Bladder microvascular endothelial cell (primary cell): ENCODE measurements at places on chromosomes 3 and 15. TPM values are rescaled to one million over a fixed set of nuclear protein-coding genes. Genes with fewer than 3 reads are reported as not detected.

Gene RYK
- total RNA-seq = 52.6 and 111 TPM in 2 replicates

Gene FBXL22
- total RNA-seq = 0.16 TPM in 1 of 2 replicates, not detected in the other

Gene GOLGA6L10
- 0.65 and 1.3 TPM in 2 replicates for total RNA-seq

Gene NMNAT3
- 0.81 and 1.5 TPM in 2 replicates for total RNA-seq

Gene TTC23
- 17.3 and 29.8 TPM in 2 replicates for total RNA-seq

Gene GATA2
- total RNA-seq = 10.4 and 12.6 TPM in 2 replicates

Gene PPP1R14D
- total RNA-seq = not detected in 2 replicates
